Neural progenitor cell (in vitro differentiated cells): ENCODE measurements at places on chromosomes 5 and 9.

- peak; percentile 40 for DNase-seq
Measured at GRCh38 chr9:76456202-76456926, 2.6 kb upstream of the GCNT1 start.

- no peak for DNase-seq
Measured at GRCh38 chr5:6125781-6126180, 252.6 kb downstream of the MED10 start.

- no peak for DNase-seq
Measured at GRCh38 chr5:151450605-151451004, 3.2 kb downstream of the SLC36A1 start.

GRCh38 chr5:34499001-34499734, 157.0 kb upstream of the RAI14 start:
- no peak for DNase-seq

- no peak for DNase-seq
Measured at GRCh38 chr9:79215821-79216220, 355.9 kb upstream of the TLE4 start.

DNA sequence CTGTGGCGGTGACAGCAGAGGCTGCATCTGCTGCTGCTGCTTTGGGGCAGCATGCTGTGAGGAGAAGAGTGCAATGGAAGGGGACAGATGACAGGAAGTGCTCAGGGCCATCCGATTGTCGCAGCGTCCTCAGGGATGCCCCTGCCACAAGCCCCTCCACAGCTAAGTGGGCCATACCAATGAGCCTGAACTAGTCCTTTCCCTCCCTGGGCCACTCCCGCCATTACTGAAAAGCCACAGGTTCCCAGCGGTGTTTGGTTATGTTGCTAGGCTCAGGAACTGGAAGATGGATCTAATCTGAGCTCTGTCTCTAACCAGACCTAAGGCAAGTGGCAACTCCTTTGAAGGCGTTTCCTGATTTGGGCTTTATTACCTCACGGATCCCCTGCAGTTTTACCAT, 109.2 kb downstream of the GAPVD1 start:
- no peak for DNase-seq

GRCh38 chr5:89302102-89302891, 419.3 kb upstream of the MEF2C start:
- no peak for DNase-seq
